Activated naive CD8-positive, alpha-beta T cell treated with anti-CD3 and anti-CD28 coated beads for 36 hours (primary cell): ENCODE measurements at places on chromosomes 7 and 10. TPM values are rescaled to one million over a fixed set of nuclear protein-coding genes. Genes with fewer than 3 reads are reported as not detected.

- peaks cover 49% of the 10 kb centered on the region for H3K36me3 ChIP-seq
- DNase-seq: peak; percentile 70
- H3K27me3 ChIP-seq: no peaks in the 10 kb centered on the region
- peak overlapping the region; percentile 96 for H3K27ac ChIP-seq
These were observed 46.4 kb downstream of the AOAH start for GRCh38 chr7:36677769-36678437.

- H3K27me3 ChIP-seq: peaks cover 5% of the 10 kb centered on the region
- no peaks in the 10 kb centered on the region for H3K36me3 ChIP-seq
- H3K4me1 ChIP-seq: peaks cover 6% of the 10 kb centered on the region
- no peak overlapping the region for H3K4me3 ChIP-seq
- no peak for DNase-seq
These were observed 104.6 kb downstream of the NRP1 start for GRCh38 chr10:33229949-33230267.

GRCh38 chr10:43048301-43049051 is 28.4 kb upstream of the RET start:
- no peak for DNase-seq
- no peaks in the 10 kb centered on the region for H3K4me1 ChIP-seq
- no peaks in the 10 kb centered on the region for H3K27me3 ChIP-seq
- no peak overlapping the region for H3K27ac ChIP-seq
- no peaks in the 10 kb centered on the region for H3K36me3 ChIP-seq

GRCh38 chr10:22444219-22444788 is 99.0 kb downstream of the SPAG6 start:
- H3K36me3 ChIP-seq: peaks cover under 1% of the 10 kb centered on the region
- DNase-seq: no peak
- H3K4me1 ChIP-seq: peaks cover under 1% of the 10 kb centered on the region
- no peak overlapping the region for H3K27ac ChIP-seq
- peaks cover 10% of the 10 kb centered on the region for H3K27me3 ChIP-seq

Gene MBL2
- total RNA-seq: not detected

Gene SEMA3D
- total RNA-seq: not detected

- DNase-seq: no peak
- H3K4me1 ChIP-seq: no peaks in the 10 kb centered on the region
- H3K4me3 ChIP-seq: no peak overlapping the region
- H3K27me3 ChIP-seq: peaks cover 6% of the 10 kb centered on the region
- H3K36me3 ChIP-seq: no peaks in the 10 kb centered on the region
These were observed 24.2 kb downstream of the ITGB8 start for GRCh38 chr7:20354610-20355528.

DNA sequence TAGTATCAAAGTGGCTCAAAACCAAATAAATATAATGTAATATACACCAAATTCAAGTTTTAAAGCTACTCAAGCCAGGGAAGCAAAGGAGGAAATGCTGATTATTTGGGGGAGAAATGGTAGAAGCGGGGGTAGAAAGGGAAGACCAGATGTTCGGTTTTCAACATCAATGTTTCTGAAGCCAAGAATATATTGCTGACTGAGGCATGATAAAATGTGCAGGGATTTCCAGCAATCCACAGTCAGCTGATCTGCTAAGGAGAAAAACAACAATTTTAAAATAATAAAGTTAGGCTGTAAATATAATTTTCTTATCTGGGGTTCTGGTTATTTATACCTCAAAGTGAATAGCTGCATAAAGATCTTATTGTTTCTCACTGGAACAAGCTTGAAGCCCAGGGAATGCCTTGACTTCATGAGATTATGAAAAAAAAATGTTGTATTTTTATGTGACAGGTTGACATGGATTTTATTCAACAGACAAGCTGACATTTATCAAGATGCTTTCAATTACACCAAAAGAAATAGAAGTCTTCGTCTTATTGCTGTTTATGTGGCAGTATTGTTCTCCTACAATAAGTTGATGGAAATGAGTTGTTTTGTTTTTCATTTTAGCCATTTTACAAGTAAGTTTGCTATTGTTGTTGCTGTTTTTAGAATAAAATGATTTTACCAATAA is 28.6 kb upstream of the BMPER start:
- DNase-seq: no peak
- H3K36me3 ChIP-seq: no peaks in the 10 kb centered on the region
- no peak overlapping the region for H3K27ac ChIP-seq
- peaks cover 13% of the 10 kb centered on the region for H3K27me3 ChIP-seq
- H3K4me1 ChIP-seq: no peaks in the 10 kb centered on the region

- peaks cover 17% of the 10 kb centered on the region for H3K36me3 ChIP-seq
- H3K4me1 ChIP-seq: peaks cover 59% of the 10 kb centered on the region
- H3K4me3 ChIP-seq: peak overlapping the region; percentile 79
- H3K27ac ChIP-seq: no peak overlapping the region
- H3K27me3 ChIP-seq: no peaks in the 10 kb centered on the region
These were observed 2.1 kb downstream of the CAMK2G start for GRCh38 chr10:73872190-73872710.

Gene CLRN3
- total RNA-seq: not detected

GRCh38 chr10:123848564-123849457 is 42.8 kb downstream of the CPXM2 start:
- H3K27ac ChIP-seq: no peak overlapping the region
- no peak for DNase-seq
- no peak overlapping the region for H3K4me3 ChIP-seq
- peaks cover 10% of the 10 kb centered on the region for H3K27me3 ChIP-seq
- no peaks in the 10 kb centered on the region for H3K36me3 ChIP-seq

GRCh38 chr7:89607792-89608191 is 546.5 kb upstream of the STEAP1 start:
- peaks cover 10% of the 10 kb centered on the region for H3K36me3 ChIP-seq
- peaks cover 61% of the 10 kb centered on the region for H3K4me1 ChIP-seq
- DNase-seq: peak; percentile 32
- peak overlapping the region; percentile 12 for H3K4me3 ChIP-seq
- H3K27ac ChIP-seq: peak overlapping the region; percentile 80

DNA sequence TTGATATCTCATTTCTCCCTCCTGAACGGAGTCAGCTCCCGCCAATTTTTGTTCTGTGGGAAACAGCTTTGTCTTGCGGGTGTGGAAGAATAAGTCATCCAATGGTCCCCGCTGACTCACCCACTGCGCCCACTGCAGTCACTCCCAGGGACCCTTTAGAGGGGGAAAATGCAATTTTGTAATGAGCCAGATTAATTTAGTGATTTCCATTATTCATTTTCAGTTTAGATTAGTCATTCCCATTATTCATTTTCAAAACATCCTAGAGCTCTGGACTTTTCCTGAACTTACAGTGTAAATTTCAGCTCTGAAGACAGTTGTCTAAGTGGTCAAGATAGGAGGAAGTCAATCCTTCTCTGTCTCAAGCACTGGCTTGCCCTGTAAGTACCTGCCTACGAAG is 154.9 kb upstream of the TMEM72 start:
- no peak overlapping the region for H3K4me3 ChIP-seq
- no peak for DNase-seq
- no peak overlapping the region for H3K27ac ChIP-seq
- H3K27me3 ChIP-seq: peaks cover 4% of the 10 kb centered on the region

DNA sequence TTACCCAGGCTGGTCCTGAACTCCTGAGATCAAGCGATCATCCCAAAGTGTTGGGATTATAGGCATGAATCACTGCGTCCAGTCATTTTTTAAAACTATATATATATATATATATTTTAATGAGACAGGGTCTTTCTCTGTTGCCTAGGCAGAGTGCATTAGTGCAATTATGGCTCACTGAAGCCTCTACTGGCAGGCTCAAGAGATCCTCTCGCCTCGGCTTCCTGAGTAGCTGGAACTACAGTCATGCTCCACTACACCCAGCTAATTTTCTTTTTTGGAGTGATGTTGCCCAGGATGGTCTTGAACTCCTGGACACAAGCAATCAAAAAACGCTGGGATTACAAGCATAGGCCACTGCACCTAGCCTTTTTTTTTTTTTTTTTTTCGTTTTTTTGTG is 55.3 kb upstream of the KAT6B start:
- no peak for DNase-seq
- H3K4me3 ChIP-seq: no peak overlapping the region

Gene PAX4
- total RNA-seq: not detected

GRCh38 chr10:129655007-129655678 is 188.1 kb downstream of the MGMT start:
- no peaks in the 10 kb centered on the region for H3K27me3 ChIP-seq
- no peak overlapping the region for H3K4me3 ChIP-seq
- H3K27ac ChIP-seq: no peak overlapping the region
- peaks cover 8% of the 10 kb centered on the region for H3K36me3 ChIP-seq
- no peaks in the 10 kb centered on the region for H3K4me1 ChIP-seq
- DNase-seq: no peak

GRCh38 chr10:5628451-5629302 is 37.7 kb downstream of the ASB13 start:
- H3K27me3 ChIP-seq: peaks cover 11% of the 10 kb centered on the region
- H3K4me3 ChIP-seq: peak overlapping the region; percentile 35
- H3K4me1 ChIP-seq: peaks cover 13% of the 10 kb centered on the region

DNA sequence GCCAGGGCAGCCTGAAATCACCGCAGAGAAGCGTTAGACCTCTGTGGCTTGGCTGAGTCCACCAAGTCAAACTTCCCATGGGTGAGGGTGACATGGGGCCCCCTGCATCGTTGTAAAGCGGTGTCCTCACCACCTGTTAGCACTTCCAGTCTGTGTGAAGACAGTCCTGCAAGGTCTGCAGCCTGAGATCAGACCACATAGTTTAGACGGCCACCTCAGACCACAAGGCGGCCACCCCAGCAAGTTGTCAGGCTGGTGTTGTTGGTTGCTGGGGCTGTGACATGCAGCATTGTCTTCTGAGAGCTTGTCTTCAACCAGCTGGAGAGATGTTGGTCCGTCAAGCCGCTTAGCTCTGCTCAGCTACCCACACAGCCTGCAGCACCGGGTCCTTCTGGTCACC is 44.1 kb upstream of the TARP start:
- H3K4me3 ChIP-seq: peak overlapping the region; percentile 4
- H3K36me3 ChIP-seq: no peaks in the 10 kb centered on the region
- DNase-seq: no peak
- peaks cover 22% of the 10 kb centered on the region for H3K4me1 ChIP-seq
- H3K27ac ChIP-seq: no peak overlapping the region
